ENCODE measurements at places on chromosomes 16 and 17. TPM values are rescaled to one million over a fixed set of nuclear protein-coding genes. Genes with fewer than 3 reads are reported as not detected.

OSBPL7 gene
- 21.1 TPM for total RNA-seq

ABCA8 gene
- total RNA-seq: 292 TPM

PDPR gene
- total RNA-seq: 38.8 TPM

- no peak for DNase-seq
Measured at GRCh38 chr17:40373324-40373723, 8.8 kb upstream of the GJD3 start.

DNA sequence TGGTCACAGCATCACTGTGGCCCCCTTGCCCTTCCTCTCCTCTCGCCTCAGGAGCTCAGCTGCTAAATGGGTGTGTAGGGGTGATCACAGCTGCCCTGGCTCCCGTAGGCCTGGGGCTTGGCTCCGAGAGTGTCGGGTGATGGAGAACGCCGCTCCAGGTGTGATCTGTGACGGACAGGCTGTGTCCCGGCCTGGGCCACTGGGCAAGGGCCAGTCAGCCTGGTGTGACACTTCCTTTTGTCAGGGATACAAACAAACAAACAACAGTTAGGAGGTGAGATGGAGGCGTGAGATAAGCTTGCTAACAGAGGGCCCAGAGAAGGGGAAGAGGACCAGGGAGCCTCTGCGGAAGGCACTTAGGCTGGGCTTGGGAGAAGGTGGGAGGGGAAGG, 2.0 kb downstream of the ADGRG1 start:
- DNase-seq: no peak

DNA sequence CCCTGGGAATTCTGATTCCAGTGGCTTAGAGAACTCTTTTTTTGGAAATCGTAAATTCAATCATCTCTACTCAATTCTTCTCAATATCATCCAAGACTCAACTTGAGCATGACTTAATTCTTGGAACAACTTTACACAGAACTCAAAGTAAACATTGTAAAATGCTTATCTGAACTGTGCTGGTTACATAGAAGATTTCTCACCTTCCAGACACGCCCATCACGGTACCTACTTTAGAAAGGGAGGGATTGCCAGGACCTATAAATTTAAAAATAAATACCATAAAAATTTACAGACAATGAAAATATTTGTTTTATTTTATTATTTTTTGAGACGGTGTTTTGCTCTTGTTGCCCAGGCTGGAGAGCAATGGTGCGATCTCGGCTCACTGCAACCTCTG, 26.5 kb downstream of the MAP1LC3B start:
- DNase-seq: no peak

GRCh38 chr17:66354981-66355380, 52.6 kb downstream of the PRKCA start:
- no peak for DNase-seq

GRCh38 chr17:522919-523318, 170.3 kb upstream of the RPH3AL start:
- no peak for DNase-seq
